NCI-H146 (cell line): ENCODE measurements at places on chromosomes 7 and 10.

GRCh38 chr7:69002416-69002815 is 595.9 kb upstream of the AUTS2 start:
- DNase-seq = no peak

DNA sequence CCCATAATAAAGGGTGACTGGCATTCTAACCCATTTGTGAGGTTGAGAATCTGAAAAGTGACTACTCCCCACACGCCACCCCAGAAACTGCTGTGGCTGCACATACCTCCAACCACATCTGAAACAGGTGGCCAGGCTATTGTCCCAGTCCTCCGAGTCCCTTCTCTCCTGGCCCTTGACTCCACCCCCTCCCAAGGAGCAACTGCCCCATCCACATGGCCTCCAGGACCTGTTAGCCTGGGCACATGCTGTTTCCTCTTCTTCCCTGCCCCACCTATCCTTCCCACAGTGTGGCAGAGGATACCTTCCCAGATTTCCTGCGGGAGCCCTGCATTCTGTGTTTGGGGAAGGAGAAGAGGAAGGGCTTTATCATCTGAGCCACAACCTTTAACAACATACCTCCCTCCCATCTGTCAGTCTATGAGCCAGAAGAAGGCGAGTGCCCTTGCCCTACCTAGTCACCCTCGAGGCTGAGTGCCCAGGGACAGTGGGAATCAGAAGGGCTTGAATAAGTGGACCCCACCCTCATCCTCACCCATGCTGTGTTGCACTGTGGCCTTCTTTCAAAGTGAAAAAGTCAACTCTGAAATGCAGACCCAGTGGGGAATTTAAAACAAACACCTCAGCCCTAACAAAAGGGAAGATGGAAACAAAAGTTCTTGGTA is 11.9 kb downstream of the STEAP1B start:
- DNase-seq = no peak

- no peak for DNase-seq
These were observed 7.1 kb downstream of the CHAT start for GRCh38 chr10:49620841-49621378.

GRCh38 chr7:138095972-138096935 is 20.0 kb downstream of the AKR1D1 start:
- DNase-seq = no peak

DNA sequence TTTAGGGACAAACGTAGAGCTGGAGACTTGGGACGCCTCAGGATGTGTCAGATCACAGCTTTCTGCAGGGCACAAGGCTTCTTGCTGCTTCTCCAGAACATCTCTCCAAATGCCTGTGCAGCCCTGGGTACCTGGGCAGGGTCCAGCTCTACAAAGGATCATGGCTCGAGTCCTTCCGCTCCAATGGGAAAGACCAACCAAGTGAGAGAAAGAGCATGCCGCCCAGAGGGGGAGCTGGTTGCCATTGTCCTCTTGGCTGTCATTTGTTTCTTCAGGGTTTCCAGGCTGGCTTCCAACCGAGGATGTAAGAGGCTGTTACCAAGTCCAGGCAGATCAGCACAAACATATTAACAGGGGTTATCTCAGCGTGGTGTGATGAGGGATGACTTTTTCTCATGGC is 5.6 kb upstream of the LEP start:
- peak; percentile 78 for DNase-seq

DNA sequence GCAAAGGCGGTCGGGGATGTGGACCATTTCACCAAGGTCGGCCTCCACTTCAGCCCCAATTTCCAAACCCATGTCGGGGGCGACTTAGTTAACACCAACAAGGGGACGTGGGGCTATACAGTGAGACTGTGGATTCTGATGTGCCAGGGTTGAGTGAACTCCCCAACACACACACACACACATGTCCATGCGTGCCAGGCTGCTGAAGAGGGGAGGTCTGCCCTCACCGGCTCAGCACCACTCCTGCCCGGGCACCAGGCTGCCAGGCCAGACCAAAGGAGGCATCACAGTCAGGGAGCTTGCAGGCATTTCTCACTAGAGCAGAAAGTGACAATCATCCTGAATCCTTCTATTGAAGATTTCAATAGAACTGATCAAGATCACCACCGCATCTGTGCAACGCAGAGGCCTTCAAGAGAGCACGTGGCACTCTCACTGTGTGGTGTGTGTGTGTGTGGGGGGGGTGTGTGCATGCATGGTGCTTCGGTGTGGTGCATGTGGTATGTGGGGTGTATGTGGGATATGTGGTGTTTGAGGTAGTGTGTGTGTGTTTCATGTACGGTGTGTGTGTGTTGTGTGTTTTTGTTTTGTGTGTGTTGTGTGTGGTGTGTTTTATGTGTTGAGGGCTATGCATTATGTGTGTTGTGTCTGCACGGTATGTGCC is 403.5 kb upstream of the RNF32 start:
- no peak for DNase-seq

DNA sequence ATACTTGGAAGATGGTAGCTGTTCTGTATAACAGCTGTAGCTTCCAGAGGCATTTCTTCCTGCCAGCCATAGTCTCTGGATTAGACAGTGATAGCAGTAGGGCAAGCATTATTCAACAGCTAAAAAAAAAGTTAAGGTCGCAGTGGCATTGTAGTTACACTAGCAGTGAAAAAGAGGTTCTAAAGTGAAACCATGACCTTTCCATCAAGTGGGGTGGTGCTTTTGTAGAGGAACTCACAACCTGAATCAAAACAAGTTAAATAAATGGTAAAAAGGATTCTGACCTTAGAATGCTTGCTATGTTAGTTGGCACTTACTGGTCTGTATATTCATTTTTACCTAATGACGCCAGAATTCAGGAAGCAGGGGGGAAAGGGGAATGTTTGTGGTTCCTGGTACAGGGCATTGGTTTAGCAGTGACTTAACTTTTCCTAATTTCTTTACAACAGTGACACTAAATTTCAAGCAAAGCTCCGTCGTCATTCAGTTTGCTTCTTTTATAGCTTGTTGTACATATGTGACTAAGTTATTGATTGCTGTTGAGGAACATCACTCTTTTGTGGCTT is 55.0 kb downstream of the GBF1 start:
- DNase-seq = no peak

- DNase-seq = no peak
These were observed 22.3 kb downstream of the BTBD16 start for GRCh38 chr10:122293156-122293960.
